Activated CD8-positive, alpha-beta memory T cell treated with anti-CD3 and anti-CD28 coated beads for 4 hours (primary cell): ENCODE measurements at places on chromosomes 2 and 18.
A peak's percentile ranks its signal among the peaks of the same experiment; 100 is the strongest.

- no peak for DNase-seq
Observed at GRCh38 chr2:138209009-138209408, 244.7 kb downstream of the HNMT start.

DNA sequence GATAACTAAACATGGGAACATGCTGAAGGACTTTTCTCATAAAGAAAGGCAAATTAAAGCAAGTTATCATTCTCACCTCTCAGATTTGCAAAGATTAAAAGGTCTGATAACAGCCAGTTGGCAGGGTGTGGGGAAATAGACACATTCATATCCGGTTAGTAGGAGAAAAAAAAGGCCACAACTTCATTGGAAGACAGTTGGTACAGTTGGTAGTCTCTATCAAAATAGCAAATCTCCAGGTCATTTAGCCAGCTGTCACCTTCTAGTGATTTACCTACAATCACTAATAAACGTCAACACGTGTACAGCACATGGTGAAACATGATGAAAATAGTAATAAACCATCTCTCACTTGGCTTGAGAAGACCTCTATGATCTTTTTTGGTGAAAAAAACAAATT is 16.6 kb downstream of the INPP5D start:
- no peak for DNase-seq

- DNase-seq, result no peak
Observed at GRCh38 chr2:137729305-137729704, 235.0 kb upstream of the HNMT start.

GRCh38 chr18:23204589-23205235 is 69.4 kb downstream of the CABLES1 start:
- no peak for DNase-seq

DNA sequence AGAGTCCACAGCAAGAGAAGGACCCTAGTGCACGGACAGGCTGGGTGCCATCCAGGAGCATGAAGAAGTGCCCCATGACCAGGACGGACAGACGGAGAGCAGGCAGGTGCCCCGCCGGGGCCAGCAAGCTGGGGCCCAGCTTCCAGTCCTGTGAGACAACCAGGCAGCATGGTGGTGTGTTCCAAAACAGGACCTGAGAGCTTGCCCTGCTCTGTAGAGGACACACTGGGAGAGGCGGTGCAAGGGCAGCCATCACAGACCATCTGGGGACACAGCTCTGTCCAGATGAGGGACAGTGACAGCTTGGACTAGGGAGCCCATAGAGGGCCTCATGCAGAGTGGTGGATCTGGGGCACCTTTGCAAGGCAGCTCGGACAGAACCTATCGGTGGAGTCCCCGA is 279.8 kb downstream of the EIPR1 start:
- DNase-seq, result no peak

- no peak for DNase-seq
Observed at GRCh38 chr2:237883951-237884446, 24.6 kb downstream of the RAMP1 start.

DNA sequence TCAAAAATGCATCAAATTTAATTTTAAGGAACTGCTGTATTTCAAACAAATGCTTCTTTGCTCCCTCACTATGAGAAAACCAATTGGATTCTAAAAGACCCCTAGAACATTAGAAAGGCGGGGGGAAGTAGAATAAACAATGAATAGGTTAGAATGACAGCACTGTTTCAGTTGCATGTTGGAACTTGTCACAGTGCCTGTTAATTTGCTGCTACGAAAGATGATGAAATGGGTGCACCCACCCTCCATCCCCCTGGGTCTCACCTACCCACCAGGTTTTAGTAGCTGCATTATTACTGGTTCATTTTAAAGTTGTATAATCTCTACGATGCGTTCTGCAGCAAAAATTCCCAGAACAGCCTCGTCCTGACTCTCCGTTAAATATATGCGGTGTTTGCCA is 193.0 kb upstream of the COPS8 start:
- no peak for DNase-seq

- DNase-seq, result no peak
Observed at GRCh38 chr2:211823886-211824479, 714.6 kb downstream of the ERBB4 start.

- DNase-seq, result no peak
Observed at GRCh38 chr2:53989210-53989862, 18.5 kb upstream of the PSME4 start.

DNA sequence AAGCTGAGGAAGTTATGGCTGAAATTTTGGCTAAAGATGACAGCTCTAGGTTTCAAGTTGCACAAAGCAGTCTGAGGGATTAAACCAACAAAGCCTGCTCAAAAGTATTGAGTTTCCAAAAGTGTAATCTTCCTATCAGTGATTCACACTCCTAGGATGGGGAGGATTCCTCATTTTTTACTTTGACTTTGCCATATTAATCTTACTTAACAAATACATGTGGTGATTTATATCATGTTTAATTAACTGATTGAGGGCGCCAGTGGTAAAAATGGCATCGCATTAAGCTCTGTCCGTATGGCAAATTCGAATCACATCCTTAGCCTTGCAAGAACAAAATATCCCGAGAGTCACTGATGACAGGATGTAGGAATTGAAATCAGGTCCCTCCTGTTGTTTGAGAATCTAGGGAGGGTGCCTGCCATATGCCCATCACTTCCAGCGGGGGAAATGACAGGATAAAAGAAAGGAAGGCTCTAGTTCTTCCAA is 78.1 kb upstream of the ETAA1 start:
- no peak for DNase-seq

- DNase-seq, result no peak
Observed at GRCh38 chr2:96669539-96670215, 27.1 kb downstream of the FER1L5 start.

DNA sequence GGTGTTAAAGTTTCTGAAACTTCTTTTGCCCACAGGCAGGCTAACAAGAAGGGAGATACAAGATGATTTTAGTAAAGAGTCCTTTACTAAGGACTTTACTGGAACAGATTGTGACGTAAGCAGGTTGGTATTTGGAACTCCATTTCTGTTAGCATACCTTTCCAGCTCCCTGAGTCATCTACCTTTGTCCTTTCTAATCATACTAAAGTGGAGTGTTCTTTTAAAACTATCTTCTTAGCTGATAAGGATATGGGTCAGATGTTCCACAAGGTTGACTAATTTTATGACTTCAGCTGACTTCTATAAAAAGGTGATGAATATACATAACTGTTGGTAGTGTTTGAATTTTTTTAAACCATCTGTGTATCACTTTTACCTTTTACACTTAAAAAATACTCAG is 21.1 kb downstream of the UGP2 start:
- DNase-seq, result no peak

DNA sequence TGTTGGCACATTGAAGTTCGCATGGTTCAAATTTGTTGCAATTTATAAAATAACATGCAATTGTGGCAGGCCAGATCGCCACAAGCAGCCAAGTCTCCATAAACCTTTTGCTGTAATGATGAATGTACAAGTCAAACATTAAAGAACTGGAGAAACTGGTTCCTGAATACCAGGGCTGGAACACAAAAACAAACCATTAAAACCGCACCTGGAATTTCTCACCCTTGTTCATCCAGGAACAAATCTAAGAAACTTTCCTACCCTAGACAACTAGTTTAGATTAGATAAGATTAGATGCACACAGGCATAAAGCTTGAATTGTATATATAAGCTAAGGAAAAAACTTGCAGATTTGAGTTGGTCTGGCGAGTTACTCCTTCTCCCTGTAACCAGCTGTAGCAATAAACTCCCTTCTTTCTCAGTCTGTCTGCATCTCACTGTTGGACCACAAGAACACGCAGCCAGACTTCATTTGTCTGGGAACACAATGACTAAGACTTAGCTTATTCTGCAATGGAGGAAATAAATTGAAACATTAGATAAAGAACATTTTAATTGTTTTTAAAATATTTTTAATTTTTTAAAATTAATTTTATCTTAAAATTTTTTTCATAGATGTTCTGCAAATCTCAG is 1835.5 kb upstream of the LRRTM1 start:
- DNase-seq, result no peak

DNA sequence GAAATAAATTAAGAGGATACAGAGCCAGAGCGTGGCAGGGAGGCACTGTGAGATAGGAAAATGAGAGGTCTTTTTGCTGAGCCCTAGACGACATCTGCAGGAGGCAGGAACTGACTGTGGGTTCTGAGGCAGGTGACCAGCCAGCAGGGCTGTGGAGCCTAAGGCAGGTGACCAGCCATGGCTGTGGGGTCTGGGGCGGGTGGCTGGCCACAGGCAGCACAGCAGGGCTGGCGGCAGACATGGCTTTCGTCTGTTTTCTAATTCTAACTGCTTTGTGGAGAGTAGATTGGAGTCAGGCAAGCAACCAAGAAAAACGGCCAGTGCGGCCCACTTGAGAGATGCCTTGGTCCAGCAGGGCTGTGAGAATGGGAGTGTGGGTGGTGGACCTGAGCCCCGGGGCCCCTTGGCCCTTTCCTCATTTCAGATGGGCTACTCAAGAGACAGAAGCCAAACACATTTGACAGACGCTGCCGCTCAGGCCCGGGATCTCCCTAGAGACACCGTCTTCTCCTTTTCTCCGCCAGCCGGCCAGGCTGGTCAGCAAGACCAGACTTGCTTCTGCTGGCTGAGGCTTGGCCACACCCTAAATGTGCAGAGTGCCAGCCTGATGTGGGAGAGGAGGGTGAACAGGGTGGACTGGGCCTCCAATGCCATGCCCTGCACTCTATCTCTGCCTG is 19.7 kb upstream of the GNAL start:
- DNase-seq, result no peak

DNA sequence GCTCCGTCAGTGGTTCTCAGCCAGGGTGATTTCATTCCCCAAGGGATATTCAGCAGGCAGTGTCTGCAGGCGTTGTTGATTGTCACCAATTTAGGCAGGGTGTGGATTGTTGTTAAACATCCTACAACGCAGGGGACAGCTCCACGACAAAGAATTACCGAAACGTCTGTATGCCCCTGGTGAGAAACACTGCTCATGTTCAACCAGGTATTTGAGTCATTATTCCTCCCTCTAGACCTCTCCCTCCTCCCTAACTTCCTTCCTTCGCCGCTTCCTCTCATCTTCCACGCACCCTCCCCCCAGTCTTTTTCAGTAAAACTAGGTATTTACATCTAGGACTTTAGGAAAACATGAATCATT is 50.8 kb downstream of the NCK2 start:
- no peak for DNase-seq

GRCh38 chr2:197054437-197054836 is 127.9 kb upstream of the PGAP1 start:
- no peak for DNase-seq

- no peak for DNase-seq
Observed at GRCh38 chr18:55228707-55229106, 269.4 kb upstream of the CCDC68 start.

GRCh38 chr18:23716966-23717365 is 27.7 kb downstream of the LAMA3 start:
- DNase-seq, result no peak

GRCh38 chr2:105801961-105802360 is 57.2 kb downstream of the NCK2 start:
- no peak for DNase-seq

GRCh38 chr18:74597034-74597661 is 522 bp upstream of the ZNF407 start:
- DNase-seq, result peak; percentile 45

DNA sequence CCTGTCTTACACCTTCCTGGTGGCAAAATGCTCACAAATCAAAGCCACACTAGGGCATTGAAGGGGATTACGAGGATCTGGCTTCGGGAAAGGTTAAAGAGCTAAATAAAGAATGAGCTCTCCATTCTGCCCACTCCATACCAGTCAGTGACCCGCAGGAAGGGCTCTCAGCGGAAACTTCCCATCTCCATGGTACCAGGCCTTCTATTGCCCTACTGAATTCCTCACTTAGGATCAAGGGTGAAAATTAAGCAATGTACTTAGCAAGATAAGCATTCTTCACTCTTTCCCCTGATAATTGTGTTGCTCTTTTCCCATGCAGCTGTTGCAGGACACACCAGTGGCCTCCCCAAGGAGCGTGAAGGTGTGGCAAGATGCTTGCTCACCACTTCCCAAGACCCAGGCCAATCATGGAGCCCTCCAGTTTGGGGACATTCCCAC is 75.6 kb upstream of the TTC39C start:
- no peak for DNase-seq

- no peak for DNase-seq
Observed at GRCh38 chr2:69456950-69457445, 19.8 kb upstream of the NFU1 start.

DNA sequence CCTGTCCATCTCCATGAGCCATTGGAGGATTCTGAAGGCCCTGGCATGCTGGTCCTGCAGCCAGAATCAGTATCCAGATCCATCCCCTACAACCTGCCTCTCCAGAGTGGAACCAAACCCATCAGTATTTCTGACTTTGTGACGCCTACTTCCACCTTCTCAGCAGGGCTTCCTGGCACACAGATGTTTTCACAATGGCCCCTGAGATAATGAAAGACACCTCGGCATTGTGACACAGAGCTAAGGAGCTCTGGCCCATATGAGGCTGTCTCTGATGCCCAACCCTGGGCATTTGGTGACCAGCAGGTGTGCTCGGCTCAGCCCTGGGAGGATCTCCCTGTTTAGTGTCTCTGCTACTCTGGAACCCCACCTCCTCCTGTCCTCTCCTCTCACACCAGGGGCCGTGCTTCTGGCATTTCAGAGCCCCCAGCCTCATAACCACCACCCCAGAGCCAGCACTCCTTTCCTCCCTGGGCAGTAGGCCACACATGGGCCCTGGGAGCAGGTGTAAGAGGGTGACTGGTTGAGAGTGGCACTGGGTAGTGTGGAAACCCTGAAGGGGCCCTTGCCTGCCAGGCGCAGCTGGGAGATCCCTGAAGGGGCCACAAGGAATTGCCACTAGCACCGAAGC is 38.2 kb downstream of the FOSL2 start:
- DNase-seq, result no peak

- DNase-seq, result no peak
Observed at GRCh38 chr2:160836755-160837154, 323.5 kb upstream of the TANK start.

DNA sequence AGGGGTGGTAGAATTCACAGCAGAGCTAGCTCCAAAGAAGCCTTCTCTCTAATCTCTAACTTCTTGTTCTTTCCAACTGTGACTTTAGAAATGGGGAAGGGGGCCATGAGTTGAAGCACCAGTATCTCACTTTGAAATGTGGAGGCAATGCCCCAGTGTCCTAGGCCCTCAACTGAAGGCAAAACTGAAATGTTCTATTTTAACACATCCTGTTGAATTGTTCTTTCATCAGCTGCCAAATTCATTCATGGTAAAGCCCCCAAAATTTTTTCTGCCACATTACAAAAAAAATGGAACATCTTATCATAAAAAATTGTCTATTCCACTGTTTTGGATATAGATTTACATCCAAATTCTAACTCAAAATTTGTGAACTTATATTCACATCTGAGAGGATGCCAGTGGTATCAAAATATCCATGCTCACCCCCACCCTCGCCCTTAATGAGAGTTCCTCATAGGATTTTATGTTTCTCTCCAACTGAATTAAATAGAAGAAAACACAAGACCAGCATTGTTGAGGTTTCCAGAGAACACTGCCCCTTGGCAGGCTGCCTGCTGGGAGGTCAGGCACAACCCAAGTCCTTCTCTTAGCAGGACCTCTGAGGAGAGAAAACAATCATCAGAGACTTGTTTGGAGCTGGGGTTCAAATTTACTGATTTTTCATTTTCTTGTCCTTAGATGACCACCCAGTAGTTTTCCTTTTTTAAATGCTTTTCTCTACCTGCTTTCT is 147.4 kb upstream of the PGAP1 start:
- DNase-seq, result no peak
